ENCODE measurements at places on chromosomes 7 and 10.
A peak's percentile ranks its signal among the peaks of the same experiment; 100 is the strongest.

- peak; percentile 77 for DNase-seq
These were observed 548 bp downstream of the AGAP3 start for GRCh38 chr7:151086802-151087244.

GRCh38 chr7:132458729-132459128 is 117.5 kb downstream of the PLXNA4 start:
- DNase-seq: no peak

DNA sequence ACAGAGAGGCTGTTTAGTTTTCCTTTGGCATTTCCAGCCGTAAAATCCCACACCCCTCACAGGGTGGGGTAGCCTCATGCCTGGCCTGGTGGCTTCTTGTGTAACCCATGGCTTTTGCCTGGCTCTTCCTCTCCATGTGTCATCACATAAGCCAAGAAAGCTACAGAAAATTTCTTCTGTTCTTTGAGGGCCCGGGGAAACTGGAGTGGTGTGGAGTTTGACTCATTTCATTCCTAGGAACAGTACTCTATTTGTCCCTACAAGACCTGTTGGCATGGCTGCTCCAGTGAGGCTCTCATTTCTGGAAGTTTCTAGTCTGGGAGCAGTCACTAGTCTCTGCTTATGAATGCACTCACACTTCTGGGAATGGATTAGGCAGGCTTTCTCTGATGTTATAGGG is 523.9 kb downstream of the SUGCT start:
- no peak for DNase-seq

DNA sequence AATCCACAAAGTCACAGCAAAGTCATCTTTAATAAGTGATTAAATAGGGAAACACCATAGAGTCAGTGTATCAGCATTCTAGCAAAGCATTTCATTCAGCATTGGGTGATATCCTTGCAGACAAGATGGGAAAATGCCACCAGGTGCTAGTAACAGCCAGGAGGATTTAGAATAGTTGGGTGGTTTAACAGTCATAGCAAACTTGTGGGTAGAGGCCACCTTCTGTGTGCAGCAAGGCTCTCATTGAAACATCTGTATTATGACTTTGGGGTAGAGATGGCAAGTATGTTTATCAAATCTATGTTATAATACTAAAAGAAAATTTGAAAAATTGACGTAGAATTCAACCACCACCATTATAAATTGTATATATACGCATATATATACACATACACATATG is 26.4 kb upstream of the ADO start:
- DNase-seq: no peak

Measured in neural progenitor cell (in vitro differentiated cells).